RCC 7860 (cell line): ENCODE measurements at places on chromosomes 2 and 18.

DNA sequence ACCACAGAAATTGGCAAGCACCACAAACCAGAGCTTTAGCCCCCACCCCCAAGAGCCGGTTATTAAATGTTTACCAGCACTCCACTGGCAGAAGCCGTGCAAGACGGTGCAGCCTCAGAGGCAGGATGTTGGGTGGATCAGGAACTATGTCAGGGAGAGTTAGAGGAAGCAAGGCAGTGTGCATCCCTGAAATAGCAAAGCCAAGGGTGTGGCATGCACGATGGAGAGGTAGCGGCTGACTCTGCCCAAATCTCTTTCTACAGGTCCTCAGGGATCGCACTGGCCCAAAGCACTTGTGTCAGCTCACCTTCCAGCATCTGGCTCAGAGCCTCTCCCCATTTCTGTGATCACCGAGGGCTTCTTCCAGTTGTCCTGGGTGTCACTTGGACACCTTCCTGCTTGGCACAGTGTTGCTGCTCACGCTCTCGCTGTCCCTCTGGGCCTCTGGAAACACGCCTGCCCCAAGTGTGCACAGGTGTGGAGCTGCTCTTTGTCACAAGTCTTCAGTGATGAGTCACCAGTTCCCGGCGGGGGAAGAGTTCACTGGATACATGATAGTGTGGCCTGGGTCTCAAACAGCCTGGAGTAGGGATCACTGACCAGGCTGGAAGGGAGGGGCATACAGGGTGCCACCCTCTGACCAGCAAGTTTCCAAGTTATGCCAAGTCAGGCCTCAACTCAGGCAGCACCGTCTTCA lies 17.3 kb upstream of the B3GNT7 start:
- DNase-seq, result no peak

DNA sequence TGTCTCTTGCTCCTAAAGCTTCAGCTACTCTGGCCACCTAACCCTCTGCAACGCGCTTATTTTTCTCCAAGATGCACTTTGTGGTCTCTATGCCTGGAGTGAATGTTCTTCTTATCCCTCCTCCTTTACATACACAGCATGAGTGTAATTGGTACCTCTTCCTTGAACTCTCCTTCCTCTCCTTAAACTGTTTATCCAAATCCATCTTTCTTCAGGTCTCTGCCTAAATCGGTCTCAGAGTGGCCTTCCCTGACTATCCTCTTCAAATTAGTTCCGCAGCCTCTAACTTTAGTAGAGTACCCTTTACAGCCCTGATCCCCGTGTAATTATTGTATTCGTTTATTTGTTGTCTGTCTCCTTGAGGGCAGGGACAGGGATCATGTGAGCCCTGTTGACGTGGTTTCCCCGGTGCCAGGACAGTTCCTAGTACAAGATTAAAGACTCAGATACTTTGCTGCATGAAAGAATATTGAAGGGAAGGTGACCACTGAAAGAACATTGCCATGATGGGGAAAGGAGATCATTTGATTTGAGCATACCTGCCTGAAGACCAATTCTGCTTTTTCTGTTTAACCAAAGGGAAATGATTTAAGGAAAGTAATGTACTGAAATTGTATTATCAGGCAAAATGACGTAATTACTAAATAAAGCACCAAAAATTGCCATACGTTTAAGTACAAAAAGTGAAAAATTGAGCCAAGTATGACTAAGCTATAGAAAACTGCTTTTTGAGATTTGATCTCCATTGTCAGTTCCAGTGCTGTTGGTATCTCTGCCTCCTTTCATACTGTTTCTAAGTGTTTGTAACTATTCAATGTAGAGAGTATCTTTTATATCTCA lies 1.2 kb downstream of the CNOT9 start:
- DNase-seq, result peak; percentile 12

DNA sequence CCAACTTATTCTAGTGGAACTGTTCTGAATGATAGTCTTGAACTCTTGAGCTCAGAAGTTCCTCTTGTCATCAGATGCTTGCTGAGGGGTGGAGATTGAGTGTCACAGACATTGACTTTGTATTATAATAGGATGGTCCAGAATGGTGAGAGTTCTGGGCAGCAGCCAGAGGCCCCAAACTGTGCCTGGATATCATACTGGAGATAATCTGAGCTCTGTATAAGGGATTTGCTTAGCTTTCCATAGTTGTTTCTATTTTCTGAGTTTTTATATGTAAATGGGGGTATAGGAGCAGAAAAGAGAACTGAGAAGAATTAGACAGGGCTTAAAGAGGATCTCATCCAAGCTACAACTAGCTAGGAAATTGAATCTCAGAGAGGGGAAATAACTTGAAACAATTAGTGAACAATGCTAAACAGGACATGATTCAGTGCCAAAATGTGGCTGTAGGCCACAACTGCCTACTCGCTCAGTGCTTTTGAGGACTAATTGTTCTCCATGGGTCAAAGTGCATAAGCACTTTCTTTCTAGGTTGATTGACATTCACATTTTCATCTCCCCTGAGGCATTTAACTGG lies 10.1 kb upstream of the LCLAT1 start:
- no peak for DNase-seq

DNA sequence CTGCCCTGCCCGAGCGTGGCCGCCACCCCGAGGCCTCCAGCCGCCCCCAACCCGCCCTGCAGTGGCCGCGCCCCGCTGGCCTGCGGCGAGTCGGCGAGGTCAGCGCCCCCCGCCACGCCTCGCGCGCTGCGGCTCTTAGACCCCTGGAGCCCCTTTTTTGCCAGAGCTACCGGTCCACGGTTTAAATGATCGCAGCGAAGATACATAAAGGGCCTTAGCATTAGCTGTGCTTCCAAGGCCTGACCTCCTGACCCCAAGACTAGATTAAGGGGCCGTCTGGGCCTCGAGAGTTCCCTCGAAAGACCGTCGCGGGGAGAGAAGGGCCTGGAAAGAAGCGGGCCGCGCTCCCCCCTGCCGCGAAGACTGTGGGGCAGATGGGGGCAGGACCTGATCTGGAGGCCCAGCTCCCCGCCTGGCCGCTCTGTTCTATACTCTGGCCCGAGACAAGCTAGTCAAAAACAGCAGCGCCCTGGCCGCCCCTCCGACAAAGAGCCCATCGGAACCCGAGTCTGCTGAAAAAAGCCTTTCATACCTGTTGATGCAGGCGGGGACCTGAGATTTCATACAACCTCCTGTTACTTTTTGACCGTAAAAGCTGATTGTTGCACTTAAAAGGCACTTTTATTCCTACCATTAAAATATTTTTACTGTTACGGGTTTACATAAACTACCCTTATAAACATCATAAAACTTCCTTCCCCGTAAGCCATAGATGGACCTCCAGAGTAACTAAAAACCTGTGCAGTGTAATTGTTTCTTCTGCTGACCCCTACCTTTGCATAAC lies 68.7 kb upstream of the PSMD14 start:
- DNase-seq, result no peak

DNA sequence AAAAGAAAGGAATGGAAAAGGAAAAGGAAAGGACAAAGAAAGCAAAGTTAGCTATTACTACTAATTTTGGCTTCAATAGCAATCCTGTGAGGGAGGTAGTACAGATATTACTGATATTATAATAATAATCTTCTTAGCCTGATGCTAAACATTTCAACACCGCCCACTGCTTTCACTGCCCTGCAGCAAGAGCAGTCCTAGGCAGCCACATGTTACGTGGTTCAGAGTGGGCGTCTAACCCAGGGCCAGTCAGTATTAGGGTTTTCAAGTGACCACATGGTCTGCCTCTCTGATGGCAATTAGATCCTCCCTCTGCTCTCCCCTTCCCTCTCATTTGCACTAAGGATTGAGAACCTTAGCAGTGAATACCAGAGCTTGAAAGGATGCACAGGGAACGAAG lies 83.7 kb upstream of the ZNF397 start:
- DNase-seq, result no peak

- DNase-seq, result peak; percentile 87
Measured at GRCh38 chr2:238256594-238257104, 16.8 kb upstream of the HES6 start.

- no peak for DNase-seq
Measured at GRCh38 chr2:128261245-128262128, 57.2 kb downstream of the HS6ST1 start.

DNA sequence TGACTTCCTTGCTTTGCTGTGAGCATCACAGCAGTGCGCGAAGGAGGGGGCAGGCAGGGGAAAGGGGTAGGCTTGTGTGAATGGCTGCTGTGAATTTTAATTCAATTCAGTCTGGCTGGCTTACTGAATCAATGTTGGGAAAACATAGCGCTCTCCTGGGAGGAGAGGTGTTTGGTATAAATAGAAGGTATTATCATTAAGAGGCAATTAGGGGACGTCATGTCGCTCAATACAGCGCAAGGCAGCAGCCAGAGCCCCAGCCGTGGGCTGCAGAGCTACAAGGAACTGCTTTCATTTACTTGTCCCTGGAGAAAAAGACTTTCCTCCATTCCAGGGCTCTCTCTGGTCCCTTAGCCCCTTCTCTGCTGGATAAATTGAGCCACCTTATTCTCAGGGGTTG lies 181.4 kb upstream of the MSH6 start:
- no peak for DNase-seq

DNA sequence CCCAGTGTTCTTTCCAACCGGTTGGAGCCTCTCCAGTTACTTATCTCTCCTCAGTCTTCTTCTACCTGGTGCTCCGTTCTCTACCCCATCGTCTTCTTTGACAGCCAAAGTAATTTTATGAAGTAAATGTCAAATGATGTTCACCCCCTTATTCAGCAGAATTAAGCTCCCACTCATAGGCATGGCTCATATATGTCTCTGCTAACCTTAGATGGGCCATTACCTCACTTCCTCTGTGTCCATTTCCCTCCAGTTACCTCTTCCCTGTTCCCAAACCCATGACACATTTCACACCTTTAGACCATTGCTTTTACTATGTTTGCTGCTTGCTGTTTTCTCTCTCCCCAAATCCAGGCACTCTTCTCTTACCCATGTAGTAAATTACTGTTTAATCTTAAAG lies 607.0 kb downstream of the RNF144A start:
- no peak for DNase-seq

- DNase-seq, result no peak
Measured at GRCh38 chr2:203820969-203821368, 46.6 kb upstream of the CTLA4 start.

DNA sequence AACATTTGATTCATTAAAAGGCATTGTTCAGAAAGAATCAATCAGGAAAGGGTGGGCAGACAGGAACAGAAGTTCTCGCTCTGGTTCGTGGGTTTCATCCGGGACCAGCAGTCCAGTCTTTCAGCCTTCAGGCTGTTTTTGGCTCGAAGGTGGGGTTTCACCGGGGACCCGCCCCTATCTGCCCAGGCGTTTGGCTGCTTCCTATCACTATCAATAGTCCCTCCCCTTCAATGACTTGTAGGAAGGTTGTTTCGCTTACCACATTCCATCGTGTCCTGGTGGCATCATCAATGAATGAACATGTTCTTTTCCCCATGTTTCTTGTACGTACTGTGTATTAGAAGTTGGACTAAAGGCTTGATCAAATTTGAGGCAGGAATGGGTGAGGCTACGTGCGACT lies 130.3 kb downstream of the NEDD4L start:
- DNase-seq, result no peak

GRCh38 chr2:39688181-39688580 lies 22.5 kb downstream of the TMEM178A start:
- no peak for DNase-seq

- no peak for DNase-seq
Measured at GRCh38 chr2:106020821-106021661, 173.1 kb downstream of the UXS1 start.

DNA sequence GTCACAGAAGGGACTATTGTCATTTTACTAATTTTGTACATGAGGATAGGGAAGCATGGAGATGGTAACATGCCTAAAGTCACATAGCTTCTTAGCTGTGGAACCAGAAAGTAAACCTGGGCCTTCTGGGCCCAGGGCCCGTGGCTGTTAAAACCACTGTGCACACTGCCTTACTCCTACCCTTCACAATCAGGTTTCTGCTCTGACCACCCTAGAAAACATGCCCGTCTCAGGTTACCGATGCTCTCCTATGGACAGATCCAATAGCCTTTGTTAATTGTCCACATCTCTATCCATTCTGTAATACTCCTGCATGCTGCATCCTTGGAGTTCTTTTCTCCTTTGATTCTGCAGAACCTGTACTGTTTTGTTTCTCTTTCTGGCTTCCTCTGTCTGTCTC lies 79.0 kb upstream of the TACR1 start:
- DNase-seq, result no peak

- DNase-seq, result no peak
Measured at GRCh38 chr2:184906709-184907108, 308.4 kb downstream of the ZNF804A start.

GRCh38 chr18:297936-298335 lies 30.1 kb upstream of the THOC1 start:
- DNase-seq, result no peak

DNA sequence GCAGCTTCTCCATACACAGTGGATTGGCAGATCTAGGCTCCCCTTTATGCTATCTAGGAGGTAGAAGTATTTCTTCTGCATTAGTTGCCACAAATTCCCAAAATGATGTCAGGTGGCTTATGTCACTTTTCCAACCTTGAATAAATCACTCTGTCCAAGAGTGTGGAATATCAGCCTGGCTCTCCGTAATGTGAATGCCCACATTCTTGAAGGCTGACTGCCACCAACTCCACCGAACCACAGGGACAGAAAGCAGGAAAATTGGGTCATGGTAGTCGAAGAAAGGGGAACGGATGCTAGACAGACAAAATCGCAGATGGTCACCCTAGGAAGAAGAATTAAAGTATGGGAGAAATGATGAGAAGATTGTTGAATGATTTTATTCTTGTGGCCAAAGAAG lies 624.9 kb upstream of the CDH2 start:
- DNase-seq, result no peak

DNA sequence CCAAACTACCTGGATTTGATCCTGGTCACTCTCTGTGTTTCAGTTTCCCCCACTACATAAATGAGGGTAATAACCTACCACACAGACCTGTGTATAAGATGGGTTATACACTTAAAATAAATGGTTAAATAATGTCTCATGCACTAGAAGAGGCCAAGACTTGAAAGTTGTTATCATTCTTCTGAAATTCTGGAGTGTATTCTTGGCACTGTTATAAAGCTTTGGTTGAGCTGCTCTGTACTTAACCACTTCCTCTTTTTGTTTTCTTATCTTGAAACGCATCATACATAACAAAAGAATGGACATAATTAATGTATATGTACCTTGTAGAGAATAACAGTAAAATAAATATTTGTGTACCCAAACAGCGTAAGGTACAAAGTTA lies 281.0 kb downstream of the AFF3 start:
- DNase-seq, result no peak

DNA sequence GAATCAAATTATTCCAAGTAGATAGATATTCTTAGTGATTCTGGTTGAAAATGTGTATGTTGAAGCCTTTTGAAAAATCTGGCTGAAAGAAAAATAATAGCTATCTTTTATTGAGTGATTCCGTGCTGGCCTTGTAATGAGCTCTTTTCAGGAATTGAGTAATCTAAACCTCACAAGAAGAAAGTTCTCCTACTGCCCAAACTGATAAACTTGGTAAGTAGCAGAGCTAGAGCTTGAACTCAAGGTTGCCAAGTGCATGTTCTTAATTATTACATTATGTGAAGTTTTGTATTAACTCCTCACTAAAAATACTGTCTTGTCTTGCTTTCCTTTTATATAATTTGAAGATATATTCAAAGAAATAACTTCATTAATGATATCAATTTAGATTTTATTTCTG lies 1.6 kb upstream of the PPP1R1C start:
- no peak for DNase-seq

GRCh38 chr2:45919711-45920111 lies 268.2 kb downstream of the PRKCE start:
- no peak for DNase-seq

GRCh38 chr18:31658670-31659575 lies 25.5 kb downstream of the B4GALT6 start:
- DNase-seq, result no peak

GRCh38 chr2:25369876-25370275 lies 28.2 kb upstream of the DNMT3A start:
- no peak for DNase-seq

GRCh38 chr2:66070721-66071602 lies 364.0 kb upstream of the MEIS1 start:
- DNase-seq, result no peak
